ENCODE measurements at places on chromosomes 2 and 18. TPM values are rescaled to one million over a fixed set of nuclear protein-coding genes. Genes with fewer than 3 reads are reported as not detected.

The CDK5R2 gene
- not detected for total RNA-seq

The TEX44 gene
- not detected for total RNA-seq

The TMEM178A gene
- total RNA-seq = 1.3 TPM

The CEP76 gene
- total RNA-seq = 12.0 TPM

The CYS1 gene
- total RNA-seq = 2.0 TPM

The FTCDNL1 gene
- 1.00 TPM for total RNA-seq

The EML6 gene
- 1.8 TPM for total RNA-seq

The CXCR4 gene
- 0.92 TPM for total RNA-seq

The ERICH2 gene
- 1.2 TPM for total RNA-seq

The UGT1A3 gene
- total RNA-seq = not detected

The EPC2 gene
- total RNA-seq = 18.2 TPM

The ABCG5 gene
- total RNA-seq = not detected

The ANKRD62 gene
- not detected for total RNA-seq

The FBXO41 gene
- 1.6 TPM for total RNA-seq

The ZEB2 gene
- 39.4 TPM for total RNA-seq

The RAB3GAP1 gene
- 63.3 TPM for total RNA-seq

The DYNAP gene
- not detected for total RNA-seq

The STRADB gene
- 37.1 TPM for total RNA-seq

The PNO1 gene
- 12.4 TPM for total RNA-seq

The SLC25A52 gene
- total RNA-seq = not detected

The LOXHD1 gene
- not detected for total RNA-seq

The ATP8B1 gene
- total RNA-seq = 8.2 TPM

The ARMC9 gene
- total RNA-seq = 72.9 TPM

The AQP12A gene
- not detected for total RNA-seq

The SERPINB3 gene
- total RNA-seq = not detected

The KLHL14 gene
- total RNA-seq = not detected

The CTAGE1 gene
- total RNA-seq = not detected

The KDSR gene
- total RNA-seq = 19.5 TPM

The STAT4 gene
- 2.0 TPM for total RNA-seq

The YWHAQ gene
- 238 TPM for total RNA-seq

The CBLN2 gene
- under 0.01 TPM for total RNA-seq

The EVX2 gene
- total RNA-seq = under 0.01 TPM

The MERTK gene
- total RNA-seq = 0.14 TPM

The MAL gene
- not detected for total RNA-seq

The CLEC4F gene
- not detected for total RNA-seq

The COLEC11 gene
- 0.57 TPM for total RNA-seq

The DNER gene
- total RNA-seq = 0.83 TPM

The AQP4 gene
- total RNA-seq = not detected

The IL1B gene
- total RNA-seq = 54.3 TPM

The ACMSD gene
- under 0.01 TPM for total RNA-seq

The ADNP2 gene
- 10.5 TPM for total RNA-seq

The KIAA2012 gene
- total RNA-seq = under 0.01 TPM

The DCDC2C gene
- not detected for total RNA-seq

The AP1S3 gene
- total RNA-seq = 5.9 TPM

The TMEM131 gene
- total RNA-seq = 20.2 TPM

The DSC2 gene
- total RNA-seq = not detected

The TACR1 gene
- under 0.01 TPM for total RNA-seq

The IL37 gene
- not detected for total RNA-seq

The ZSWIM2 gene
- 0.09 TPM for total RNA-seq

The PLCL1 gene
- total RNA-seq = 1.1 TPM

The GREB1L gene
- total RNA-seq = not detected

The KCNE4 gene
- total RNA-seq = 43.9 TPM

The HOXD12 gene
- total RNA-seq = not detected

The PROM2 gene
- 0.28 TPM for total RNA-seq

The CAPN14 gene
- total RNA-seq = under 0.01 TPM

The GPR35 gene
- 0.74 TPM for total RNA-seq

The NAT8 gene
- total RNA-seq = not detected

The CCDC85A gene
- total RNA-seq = 0.09 TPM
